ENCODE measurements at places on chromosomes 2 and 18.

DNA sequence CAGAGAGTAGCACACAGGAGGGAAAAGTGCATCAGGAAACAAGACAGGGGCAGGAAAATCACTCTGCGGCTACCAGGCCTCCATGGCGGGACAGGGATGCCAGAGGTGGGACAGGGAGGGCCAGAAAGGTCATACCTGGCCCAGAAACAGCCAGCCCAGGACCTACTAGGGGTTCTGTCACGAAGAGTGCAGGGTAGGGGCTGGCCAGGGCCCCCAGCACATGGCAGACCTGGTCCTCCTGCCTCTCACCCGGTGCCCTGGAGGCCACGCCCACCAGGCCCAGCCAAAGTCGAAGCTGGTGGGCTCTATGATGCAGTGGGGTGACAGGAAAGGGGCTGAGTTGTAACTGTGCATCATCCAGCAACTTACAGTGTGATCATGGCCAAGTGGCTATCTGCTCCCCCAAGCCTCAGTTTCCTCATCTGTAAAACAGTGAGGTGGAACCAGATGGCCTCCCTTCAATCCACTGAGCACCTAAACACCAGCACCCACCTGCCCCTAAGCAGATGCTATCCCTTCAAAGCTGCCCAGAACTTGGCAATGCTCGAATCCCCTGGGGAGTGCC lies 10.6 kb downstream of the CYP26B1 start:
- no peak for DNase-seq

DNA sequence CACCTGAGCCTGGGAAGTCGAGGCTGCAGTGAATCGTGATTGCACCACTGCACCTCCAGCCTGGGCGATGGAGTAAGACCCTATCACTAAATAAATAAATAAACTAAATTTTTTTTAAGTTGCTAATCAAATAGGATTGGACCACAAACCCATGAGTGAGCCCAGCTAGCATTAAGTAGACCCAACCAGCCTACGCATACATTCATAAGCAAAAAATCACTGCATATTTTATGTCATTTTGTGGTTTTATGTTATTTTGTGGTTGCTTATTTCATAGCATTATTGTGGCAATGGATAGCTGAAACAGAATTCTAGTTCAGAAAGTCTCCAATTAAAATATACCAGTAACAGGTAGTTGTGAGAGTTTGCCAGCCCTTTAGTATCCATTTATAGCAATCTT lies 29.1 kb upstream of the ZC3H15 start:
- no peak for DNase-seq

DNA sequence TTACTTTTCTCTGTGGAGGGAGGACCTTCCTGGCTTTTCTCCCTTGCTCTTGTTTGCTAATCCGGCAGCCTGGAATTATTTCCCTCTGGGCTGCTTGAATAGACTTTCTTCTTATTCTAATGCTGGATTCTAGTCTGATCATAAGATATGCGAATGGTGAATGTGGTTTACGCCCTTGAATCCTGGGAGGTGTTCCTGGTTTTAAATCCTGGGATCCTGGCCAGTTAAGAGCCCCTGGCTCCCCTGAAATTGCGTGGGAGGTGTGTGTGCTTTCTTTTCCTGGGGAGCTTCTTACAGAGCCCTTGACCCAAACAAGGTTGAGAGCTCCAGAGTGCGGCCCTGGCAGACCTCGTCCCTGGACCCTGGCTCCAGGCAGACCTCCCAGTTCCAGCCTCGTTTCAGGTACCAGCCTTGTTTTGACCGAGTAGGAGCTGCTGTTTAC lies 2.8 kb downstream of the SH3BP4 start:
- no peak for DNase-seq

- DNase-seq, result no peak
Measured at GRCh38 chr2:136030406-136030805, 45.0 kb upstream of the DARS1 start.

DNA sequence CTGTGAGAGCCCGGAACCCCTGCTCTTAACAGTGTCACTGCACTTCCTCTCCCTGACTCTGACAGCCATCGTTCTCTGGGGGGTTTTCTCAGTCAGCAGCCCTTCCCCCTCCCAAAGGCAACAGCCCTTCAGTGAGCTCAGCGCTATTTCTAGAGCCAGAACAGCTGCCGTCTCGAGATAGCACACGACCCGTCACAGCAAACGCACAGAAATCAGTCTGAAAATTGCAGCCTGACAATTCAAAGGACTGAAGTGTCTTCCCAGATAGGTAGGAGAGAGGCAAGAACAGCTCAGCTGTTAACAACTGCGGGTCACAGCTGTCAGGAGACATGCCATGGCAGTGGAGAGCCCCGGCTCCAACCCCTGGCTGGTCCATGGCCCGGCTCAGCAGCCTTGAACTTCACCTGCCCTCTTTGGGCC lies 45.4 kb downstream of the ST8SIA5 start:
- no peak for DNase-seq

DNA sequence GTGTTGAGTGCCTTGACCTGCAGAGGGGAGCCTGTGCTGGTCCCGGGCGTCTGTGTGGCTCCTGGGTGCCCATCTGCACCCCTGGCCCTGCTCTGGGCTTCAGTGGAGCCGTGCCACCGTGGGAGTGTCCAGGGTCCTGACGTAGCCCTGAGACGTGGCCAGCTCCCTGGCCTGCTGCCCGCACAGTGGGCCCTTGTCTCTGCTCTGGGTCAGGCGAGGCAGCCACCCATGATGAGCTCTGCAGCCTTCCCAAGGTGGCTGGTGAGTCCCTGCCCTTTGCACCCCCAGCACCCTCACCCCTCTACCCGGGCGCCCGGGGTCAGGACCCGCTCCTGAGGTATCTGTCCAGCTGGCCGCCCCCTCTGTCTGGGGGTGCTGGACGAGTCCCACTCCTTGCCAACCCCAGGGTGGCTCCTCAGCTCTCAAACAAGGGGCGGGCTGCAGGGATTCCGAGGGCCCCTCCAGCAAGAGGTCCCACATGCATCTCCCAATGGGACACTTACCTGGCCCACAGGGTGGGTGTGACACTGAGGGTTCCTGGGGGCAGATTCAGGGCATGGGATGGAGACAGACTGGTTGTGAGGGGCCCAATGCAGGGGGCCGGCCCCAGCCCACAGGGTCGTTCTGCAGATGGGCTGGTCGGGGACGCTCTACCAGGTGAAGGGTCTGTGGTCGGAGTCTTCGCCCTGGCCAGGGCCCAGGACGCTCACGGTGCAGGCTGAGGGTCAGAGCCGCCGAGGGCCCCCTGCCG lies 2.4 kb downstream of the NEU4 start:
- DNase-seq, result no peak

DNA sequence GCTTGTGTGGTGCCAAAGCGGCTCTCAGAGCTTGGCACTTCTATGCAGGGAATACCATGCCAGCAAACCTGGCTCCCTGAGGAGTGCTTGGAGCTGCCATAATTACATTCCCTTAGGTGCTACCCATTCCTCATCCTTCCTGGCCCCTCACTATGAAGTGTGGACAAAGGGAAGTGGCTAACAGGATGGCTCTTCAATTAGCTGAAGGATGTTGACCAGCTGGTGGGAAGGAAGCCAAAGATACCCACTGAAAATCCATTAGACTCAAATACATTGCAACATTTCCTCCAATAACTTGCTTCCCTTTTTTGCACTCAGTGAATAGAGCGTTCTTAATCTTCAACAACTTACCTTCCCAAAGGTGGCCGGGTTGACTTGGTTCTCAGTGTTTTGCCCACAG lies 8.5 kb downstream of the RFX8 start:
- DNase-seq, result no peak

DNA sequence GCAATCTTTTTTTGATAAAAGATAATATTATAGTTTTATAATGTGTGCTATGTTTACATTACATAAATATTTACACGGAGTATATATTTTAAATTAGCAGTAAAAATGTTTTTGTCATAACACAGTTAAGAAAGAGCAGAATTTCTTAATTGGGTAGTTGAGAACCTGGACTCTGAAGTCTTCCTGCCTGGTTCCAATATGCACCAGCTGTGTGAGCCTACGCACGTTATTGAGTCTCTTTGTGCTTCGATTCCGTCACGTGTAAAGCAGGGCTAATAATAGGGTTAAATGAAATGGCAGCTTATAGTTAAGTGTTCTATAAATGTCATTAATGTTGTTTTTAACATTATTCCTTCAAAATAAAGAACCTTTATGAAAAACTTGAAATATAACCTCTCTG lies 1.2 kb upstream of the CCDC88A start:
- DNase-seq, result no peak

DNA sequence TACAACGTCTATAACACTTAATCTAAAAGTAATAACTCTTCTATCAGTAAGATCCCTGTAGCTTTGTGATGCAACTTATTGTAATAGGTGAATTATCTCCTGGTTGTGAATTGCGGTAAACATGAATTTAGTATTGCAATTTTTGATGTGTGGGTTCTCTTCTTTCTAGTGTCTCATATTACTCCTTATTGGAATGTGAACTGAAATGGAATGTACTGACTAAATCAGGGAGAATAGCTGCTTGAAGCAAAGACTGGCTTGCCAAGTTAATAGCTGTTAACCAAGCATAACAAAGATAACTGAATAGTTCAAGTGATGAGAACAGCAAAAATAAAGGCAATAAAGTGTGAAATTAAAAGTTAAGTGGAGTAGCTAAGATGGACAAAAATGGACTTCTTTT lies 60.5 kb upstream of the TFPI start:
- DNase-seq, result no peak

- DNase-seq, result no peak
Measured at GRCh38 chr2:165891943-165892342, 61.6 kb downstream of the TTC21B start.

DNA sequence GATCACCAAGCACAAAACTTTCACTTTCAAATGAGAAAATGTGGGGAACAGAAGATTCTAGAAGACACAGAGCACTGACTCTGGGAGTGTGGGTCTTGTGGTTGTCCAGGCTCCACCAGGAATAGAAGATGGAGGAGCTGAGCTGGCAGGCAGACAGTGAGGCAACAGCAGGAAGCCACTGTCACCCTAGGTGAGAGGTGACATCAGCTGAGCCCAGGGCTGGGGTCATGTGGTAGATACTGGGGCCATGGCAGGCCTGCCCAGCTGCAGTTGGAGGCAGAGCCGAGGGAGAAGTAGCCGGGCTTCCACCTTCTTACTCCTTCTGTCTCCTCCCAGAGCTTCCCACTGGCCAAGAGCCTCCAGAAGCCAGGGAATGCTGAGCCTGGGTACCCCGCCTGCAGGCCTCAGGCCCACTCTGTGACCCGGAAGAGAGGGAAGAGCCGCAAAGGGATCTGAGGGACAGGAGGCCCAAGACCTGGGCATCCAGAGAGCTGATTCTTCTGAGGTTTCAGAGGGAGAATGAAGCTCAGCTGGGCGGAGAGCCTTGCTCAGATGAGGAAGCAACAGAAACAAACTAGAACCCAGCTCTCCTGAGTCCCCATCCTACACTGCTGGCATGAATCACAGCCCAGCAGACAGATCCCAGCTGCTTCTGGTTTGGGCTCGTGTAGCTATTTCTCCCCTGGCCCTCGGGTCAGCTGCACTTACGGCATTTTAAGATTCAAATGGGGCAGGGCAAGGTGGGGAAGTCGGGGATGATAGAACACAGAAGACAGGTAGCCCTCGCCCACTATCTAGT lies 39.8 kb upstream of the ASAP2 start:
- no peak for DNase-seq

DNA sequence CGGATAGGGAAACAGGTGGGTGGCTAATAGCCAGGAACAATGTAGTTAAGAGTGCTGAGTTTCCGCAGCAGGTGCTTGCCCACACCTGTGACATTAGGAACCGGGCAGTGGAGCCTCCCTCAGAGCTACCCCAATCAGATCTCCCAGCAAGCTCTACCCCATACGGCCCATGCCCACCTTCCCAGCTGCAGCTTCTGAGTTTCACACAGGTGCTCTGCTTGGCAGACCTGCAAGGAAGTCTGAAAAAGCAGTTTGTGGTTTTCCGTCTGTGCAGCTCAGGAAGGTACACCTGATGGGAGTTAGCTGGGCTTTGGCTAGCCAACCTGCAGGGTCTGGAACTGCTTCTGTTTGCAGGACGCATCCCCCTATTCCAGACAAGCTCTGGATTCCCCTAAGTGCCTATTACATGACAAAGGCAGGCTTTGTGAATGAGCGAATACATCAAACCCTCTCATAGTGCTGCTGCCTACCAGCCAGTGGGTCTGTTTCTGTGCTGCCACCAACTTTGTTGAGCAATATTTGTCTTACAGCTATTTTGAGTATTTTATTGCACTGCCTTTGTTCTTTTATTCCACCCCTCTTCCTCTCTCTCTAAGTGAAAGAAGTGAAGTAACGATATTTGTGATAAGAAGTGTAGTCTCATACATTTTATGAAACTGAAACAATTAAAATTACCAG lies 24.7 kb upstream of the CEP68 start:
- no peak for DNase-seq

- no peak for DNase-seq
Measured at GRCh38 chr2:231015926-231016325, 20.0 kb downstream of the SPATA3 start.

- no peak for DNase-seq
Measured at GRCh38 chr2:238974501-238975166, 126.7 kb downstream of the TWIST2 start.
